A172 (cell line): ENCODE measurements at places on chromosomes 6 and 20. TPM values are rescaled to one million over a fixed set of nuclear protein-coding genes. Genes with fewer than 3 reads are reported as not detected.

- DNase-seq = no peak
Measured at GRCh38 chr6:148835920-148836441, 89.2 kb downstream of the UST start.

GRCh38 chr6:132675749-132676148 lies 16.8 kb upstream of the TAAR1 start:
- no peak for DNase-seq

DNA sequence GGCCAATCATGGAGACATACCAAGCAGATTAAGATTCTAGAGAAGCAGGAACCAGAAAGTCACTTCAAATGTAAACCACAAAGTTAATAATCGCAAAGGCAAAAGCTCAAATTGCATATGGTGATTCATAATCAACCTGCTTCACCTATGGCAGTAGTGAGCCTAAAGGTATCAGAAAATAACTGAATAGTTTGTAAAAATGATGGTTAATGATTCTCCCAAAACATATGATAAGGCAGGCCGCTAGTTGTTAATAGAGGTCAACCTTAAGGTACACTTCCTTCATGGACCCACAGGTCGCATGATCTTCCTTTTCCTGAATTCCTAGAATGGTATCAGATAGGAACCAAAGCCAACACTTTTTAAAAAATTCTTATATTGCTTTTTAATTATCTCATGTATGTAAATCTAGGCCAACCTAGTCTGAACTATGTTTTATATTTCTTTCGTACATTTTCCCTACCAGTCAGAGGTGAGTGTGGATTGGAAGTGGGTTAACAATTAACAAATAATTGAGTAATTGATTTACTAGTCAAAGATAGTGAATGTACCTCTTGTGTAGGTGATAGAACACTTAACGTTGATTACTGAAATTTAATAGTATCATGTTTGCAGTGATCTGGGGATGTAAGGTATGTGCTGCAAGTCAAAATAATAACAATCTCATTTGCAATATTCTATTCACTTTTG lies 16.4 kb downstream of the TAAR2 start:
- DNase-seq = no peak

DNA sequence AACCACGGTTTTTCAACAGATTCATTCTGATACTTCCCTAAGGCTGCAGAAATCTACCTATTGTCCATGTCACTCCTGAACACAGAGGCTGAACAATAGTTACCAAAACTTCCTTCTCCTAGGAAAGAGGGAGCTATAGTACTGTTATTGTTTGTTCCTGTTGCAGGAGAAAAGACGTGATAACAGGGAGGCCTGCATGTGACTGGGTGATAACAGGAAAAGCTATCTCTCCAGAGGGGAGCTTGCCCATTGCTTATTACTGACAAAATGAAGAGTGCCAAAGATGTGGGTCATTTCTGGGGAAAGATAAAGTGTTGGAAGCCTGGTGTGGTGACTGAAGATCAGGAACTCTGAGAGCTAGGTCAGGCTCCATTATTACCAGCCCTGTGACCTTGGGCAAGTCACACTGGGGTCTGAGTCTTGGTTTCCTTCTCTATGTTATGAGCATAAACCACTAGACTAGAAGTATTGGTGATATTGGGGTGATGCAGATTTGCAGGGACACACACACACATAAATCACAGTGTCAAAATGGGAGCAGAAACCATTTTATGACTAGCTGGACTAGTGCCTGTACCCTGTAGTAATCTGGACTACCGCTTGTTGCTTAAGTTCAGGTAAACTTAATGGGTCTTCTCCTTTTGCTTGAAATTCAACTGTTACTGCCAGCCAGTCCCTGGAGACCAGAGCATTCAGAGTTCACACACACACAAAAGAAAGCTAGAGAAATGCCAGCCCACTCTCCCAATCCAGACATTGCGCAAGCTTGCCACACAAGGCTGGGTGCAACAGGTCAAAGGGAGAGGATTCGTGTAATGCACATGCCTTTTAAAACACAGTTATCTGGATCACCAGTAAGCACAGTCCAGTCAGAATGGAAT lies 136.0 kb upstream of the CNR1 start:
- DNase-seq = no peak

The GPR6 gene
- total RNA-seq = not detected in 2 replicates

The SMLR1 gene
- total RNA-seq = not detected in 2 replicates

The CENPB gene
- total RNA-seq = 94.1 and 129 TPM in 2 replicates
